ENCODE measurements at places on chromosomes 4 and X.

DNA sequence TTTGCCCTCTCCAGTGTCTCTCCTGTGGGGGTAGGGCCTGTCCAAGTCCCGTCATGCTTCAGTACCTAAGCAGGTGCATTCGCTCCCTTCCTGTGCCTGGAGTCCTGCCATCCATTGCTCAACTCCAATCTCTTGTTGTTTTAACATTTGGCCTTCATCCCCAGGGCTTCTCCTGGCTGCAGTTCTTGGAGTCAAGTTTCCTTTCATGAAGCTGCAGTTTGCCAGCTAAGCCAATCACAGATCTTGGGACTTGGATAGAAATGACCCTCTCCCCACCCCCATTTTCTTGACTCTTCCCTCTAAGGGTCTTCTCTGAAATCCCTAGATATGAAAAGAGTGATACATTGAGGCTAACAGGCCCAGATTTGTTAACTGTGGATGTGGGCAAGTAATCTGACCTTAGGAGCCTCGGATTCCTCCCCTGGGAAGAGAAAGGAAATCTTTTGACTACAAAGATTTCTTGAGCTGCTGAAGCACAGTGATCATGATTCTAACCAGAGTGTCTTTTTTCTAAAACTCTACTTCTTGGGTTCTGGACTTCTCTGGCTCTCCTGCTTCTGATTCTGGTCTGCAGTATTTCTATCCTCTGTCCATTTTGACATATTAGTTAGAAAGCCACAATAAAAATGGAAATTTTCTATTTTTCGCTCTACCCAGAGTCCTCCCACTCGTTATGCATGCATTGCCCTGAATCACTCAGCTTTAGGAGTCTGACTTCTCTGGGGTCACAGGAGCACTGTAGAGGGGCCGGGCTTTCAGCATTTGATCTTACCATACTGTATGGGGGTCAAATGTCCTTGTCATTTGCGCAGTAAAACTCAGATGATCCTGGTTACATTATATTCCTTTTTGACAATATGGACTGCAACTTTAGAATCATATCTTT, 61.0 kb downstream of the CHRNA9 start:
- peak; percentile 95 for DNase-seq

DNA sequence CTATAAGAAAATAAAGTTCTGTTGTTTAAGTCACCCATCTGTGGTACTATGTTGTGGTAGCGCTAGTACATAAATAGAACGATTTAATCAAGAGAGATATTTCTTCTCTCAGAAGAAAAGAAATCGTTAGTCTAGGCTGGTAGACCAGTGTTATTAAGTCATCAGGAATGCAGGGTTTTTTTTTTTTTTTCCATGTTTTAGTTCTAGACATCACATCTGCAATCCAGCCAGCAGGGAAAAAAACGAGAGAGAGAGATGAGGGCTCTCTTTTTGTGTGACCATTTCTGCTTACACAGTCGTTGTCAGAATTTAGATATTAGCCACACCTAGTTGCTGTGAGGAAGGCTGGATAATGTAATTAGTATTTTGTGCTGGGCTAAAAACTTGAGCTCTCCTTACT, 417.4 kb downstream of the TMA16 start:
- no peak for DNase-seq

GRCh38 chr4:34193451-34194154, 2050.7 kb downstream of the ARAP2 start:
- DNase-seq = no peak

DNA sequence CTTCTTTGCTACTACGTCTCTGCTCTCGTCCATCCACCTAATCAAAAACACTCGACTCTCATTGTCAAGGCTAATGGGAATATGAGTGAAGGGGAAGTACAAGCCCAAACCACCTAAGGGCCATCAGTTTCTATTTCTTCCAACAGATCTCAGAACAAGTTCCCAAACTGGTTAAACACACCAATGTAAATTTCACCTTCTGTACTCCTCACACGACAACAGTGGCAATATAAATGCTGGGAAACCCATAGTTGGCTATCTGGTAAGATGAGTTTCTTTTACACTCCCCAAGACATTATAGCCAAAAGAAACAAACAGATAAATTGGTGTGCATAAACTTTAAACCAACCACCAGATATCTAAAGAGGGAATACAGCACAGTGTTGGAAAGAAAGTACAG, 21.9 kb downstream of the ACSL1 start:
- DNase-seq = no peak
